AG04449 (cell line): ENCODE measurements at places on chromosomes 13 and 19.

- DNase-seq, result no peak
Measured at GRCh38 chr13:35706721-35707120, 230.2 kb upstream of the MAB21L1 start.

- DNase-seq, result no peak
Measured at GRCh38 chr19:54451331-54451871, 2.4 kb downstream of the LENG8 start.

GRCh38 chr13:46605825-46606554 is 53.0 kb downstream of the LRCH1 start:
- no peak for DNase-seq

GRCh38 chr19:40610396-40611064 is 9.4 kb downstream of the LTBP4 start:
- DNase-seq, result no peak

DNA sequence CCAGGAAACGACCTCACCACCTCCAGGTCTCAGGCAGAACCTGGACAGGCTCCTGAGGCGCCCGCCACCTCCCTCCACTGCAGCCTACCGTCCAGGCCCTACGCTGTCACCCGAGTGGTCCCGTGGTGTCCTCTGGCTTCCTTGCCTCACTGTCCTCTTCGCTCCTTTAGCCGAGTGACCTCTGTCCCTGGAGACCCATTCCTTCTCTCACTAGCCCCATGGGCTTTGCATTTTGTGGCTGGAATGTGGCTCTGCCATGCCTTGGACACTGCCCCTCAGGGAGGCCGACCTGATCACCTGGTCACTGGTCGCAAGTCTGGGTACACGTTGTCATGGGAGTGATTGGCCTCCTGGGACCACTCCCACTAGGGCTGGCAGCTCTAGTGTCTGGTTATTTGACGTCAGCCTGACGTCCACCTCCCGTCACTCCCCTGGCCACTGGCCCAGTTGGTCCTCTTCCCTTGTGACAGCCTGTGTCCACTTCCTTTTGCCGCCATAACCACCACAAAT is 17.9 kb downstream of the SLC25A42 start:
- DNase-seq, result no peak

DNA sequence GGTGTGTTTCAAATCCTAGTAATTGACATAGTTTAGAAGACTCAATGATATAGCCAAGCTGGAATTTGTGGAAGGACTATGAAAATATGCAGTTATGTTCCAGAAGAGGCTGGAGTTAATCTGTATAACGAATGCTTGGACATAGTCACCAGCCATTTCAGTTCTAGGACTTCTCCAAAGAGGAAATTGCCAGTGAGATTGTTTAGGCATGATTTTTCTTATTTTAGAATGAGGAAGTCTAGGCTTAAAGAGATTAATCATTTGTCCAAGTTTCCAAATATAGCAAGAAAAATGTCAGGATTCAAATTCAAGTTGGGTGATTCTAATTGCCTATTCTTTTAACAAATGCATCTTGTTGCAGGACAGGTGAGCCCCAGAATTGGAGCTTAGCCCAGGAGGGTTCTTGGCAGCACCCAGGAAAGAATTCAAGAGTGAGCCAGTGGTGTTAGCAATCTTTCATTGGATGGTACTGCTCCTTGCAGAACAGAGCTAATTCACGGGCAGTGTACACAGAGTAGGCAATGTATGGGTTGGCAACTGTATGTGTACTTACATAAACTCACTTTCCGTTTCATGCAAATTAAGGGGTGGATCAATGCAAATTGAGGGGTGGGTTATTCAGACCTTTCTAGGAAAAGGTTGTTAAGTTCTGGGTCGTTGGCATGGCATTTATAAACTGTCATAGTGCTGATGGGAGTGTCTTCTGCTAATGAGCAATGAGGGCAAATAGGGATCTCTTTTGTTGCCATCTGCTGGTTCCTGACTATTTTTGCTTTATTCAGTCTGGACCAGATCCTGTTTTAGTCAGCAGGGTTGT is 763.1 kb upstream of the SLITRK1 start:
- peak; percentile 87 for DNase-seq

GRCh38 chr13:67238277-67238859 is 8.2 kb upstream of the PCDH9 start:
- no peak for DNase-seq

DNA sequence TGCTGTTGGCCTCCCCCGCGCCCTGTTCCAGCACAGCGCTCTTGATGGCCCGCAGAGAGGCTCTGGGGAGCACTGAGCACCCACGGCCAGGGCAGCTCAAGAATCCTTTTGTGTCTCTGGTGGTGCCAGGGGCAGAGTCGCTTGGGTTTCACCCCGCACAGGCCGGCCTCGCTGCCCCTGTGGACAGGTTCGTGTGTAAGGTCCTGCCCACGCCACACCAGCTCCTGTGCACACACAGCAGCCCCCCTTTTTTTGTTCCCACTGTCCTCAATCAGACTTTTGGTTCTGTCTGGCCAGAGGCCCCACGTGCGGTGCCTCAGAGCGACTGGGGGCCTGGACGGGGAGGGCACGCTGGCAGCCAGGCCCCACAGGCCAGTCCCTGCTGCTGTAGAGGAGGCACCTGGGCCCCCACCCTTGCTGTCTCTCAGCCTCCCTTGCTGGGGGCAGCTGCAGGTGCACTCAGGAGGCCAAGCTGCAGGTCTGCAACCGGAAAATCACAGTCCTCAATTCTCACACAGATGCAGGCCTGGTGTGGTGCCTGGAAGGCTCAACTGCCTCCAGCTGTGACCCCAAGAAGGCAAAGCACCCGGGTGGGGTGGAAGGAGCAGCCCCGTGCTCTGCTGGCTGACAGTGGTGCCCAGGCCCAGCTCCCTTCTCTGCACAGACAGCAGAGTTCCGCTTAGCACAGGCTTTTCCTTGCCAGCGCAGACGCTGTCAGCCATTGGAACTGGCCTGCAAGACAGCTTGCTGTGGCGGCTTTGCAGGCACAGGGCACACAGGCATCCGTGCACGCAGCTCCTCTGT is 12.6 kb upstream of the F7 start:
- no peak for DNase-seq

DNA sequence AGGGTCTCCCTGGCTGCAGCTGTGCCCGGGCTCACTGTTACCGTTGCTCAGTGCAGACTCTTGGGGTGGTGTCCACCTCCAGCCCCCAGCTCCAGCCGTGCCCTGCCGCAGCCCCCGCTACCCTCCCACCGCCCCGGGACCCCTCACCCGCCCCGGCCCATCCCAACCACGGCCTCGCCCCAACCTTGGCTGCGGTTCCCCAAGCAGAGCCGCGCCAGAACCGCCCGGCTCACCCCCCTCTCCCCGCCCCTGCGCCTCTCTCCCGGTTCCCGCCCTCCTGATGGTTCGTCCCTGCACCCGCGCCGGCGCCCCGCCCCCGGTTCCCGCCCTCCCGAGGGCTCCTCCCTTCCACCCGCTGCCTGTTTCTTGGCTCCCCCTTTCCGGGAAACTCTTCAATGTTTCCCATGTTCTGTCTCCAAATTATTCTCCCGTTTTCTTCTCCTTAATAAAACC is 40.3 kb downstream of the ANKRD10 start:
- no peak for DNase-seq

DNA sequence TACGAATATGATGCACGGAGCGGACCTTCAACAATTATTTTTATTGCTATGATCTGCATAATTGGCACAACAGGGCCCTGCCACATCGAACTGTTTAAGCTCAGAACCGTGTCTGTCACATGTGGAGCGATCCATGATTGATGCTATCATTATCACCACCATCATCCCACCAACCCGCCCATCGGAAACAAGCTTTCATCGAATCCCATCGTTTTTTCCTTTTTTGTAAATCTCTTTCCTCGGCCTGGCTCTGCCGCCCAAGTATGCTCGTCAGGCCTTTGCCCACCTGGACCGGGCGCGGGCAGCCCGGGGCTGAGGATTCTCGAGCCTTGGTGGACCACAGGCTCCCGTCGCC is 533 bp upstream of the DCAF15 start:
- no peak for DNase-seq

GRCh38 chr13:108115738-108116137 is 99.6 kb downstream of the LIG4 start:
- no peak for DNase-seq

GRCh38 chr19:29568036-29569025 is 37.8 kb upstream of the POP4 start:
- no peak for DNase-seq

DNA sequence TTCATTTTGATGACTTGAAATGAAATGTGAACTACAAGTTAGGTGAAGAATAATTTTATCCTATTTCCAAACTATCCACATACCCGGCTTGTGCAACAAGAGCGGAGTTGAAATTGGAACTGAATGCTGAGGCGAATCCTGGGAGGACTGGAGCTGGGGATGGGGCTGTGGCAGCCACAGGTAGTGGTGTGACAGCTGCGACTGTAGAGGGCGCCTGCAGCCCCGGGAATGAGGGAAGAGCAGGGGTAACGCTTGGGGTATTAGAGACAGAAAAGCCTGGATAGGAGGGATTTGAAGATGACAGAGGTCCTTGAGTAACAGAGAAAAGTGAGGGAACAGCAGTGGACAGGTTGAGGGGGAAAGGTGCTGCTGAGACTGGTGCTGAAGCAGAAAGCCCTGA is 22.0 kb upstream of the STOML3 start:
- DNase-seq, result no peak

DNA sequence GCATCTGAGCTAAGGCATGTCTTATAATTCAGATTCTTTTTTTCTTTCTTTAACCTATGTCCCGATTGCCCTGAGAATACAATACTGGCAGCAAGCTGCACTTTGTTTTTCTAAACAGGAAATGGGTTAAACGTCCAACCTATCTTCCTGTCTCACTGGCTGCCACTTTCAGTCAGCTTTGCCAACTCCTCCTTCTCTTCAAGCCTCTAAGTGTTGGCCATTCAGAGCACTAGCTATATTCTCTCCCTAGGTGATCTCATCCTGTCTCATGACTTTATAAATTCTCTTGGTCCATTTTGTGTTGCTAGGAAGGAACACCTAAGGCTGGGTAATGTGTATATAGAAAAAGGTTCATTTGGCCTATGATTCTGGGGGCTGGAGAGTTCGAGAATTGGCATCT is 109.5 kb upstream of the TSC22D1 start:
- no peak for DNase-seq
